Skeletal muscle tissue (tissue), 5 donors: ENCODE measurements at places on chromosomes 16 and 17. TPM values are rescaled to one million over a fixed set of nuclear protein-coding genes. Genes with fewer than 3 reads are reported as not detected.

The DBNDD1 gene
- 3.1 TPM for total RNA-seq

The CCDC200 gene
- not detected for total RNA-seq

The ACSM5 gene
- 0.52 TPM for total RNA-seq

The CLEC19A gene
- total RNA-seq = not detected

The PLA2G10 gene
- not detected for total RNA-seq

The ALDH3A1 gene
- not detected for total RNA-seq

The NPIPB9 gene
- 4.2 TPM for total RNA-seq

The HES7 gene
- under 0.01 TPM for total RNA-seq

The KRT31 gene
- 3.1 TPM for total RNA-seq

The KRT33A gene
- not detected for total RNA-seq

The GCGR gene
- total RNA-seq = not detected
